Osteoblast (primary cell): ENCODE measurements at places on chromosomes 5 and 9. TPM values are rescaled to one million over a fixed set of nuclear protein-coding genes. Genes with fewer than 3 reads are reported as not detected.

- DNase-seq = no peak
- H3K4me1 ChIP-seq = peaks cover 20% of the 10 kb centered on the region
- H3K27me3 ChIP-seq = no peaks in the 10 kb centered on the region
- peaks cover 32% of the 10 kb centered on the region for H3K36me3 ChIP-seq
- H3K27ac ChIP-seq = peak overlapping the region; percentile 78
These were observed 13.6 kb downstream of the MCCC2 start for GRCh38 chr5:71600783-71601182.

GRCh38 chr9:110058304-110058953, 149.5 kb downstream of the C9orf152 start:
- DNase-seq = no peak
- peak overlapping the region; percentile 7 for H3K27ac ChIP-seq
- no peaks in the 10 kb centered on the region for H3K27me3 ChIP-seq
- no peak overlapping the region for H3K4me3 ChIP-seq
- peaks cover 23% of the 10 kb centered on the region for H3K36me3 ChIP-seq

GRCh38 chr9:129604766-129605163, 16.1 kb downstream of the C9orf50 start:
- H3K4me3 ChIP-seq = no peak overlapping the region
- H3K27me3 ChIP-seq = no peaks in the 10 kb centered on the region
- no peaks in the 10 kb centered on the region for H3K36me3 ChIP-seq
- H3K27ac ChIP-seq = no peak overlapping the region
- no peak for DNase-seq

Gene C5orf52
- total RNA-seq = not detected in 2 replicates

Gene LHX6
- total RNA-seq = not detected in 2 replicates

Gene RASGRF2
- under 0.01 and 0.29 TPM in 2 replicates for total RNA-seq
